ENCODE measurements at places on chromosomes 5 and 9.

GRCh38 chr5:83306572-83307241, 164.8 kb upstream of the VCAN start:
- DNase-seq, result no peak

DNA sequence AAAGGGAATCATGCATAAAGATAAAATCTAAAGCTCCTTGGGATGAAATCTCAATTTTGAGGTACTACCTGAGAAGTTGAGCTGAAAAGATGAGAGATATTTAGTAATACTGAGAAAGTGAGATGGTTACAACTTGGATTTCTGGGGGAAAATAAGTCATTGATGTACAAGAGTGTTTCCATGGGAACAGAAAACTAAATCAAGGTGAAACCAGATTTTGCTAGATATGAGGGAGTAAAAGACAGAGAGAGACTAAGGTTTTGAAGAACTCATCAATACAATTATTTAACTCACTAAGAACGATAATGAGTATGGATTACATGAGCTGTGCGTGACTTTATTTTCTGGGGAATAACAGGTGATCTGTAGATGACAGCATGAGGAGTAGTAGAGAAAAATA, 10.2 kb upstream of the ST8SIA4 start:
- no peak for DNase-seq

DNA sequence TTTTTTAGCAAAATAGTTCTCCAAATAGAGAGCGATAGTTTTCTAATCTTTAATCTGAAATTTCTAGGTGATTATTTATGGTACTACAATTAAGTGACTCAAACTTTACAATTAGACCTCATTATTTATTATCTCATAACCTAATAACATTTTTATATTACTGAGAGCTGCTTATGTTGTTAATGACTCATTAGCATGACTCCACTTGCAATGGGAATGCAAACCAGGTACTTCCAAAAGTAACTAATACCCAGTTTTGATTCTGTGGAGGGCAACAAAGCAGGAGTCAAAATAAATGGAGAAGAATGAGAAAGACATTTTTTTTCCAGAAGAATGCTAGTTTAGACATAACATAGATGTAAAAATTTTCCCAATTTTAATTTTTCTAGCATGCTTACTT, 466.0 kb downstream of the PLK2 start:
- DNase-seq, result no peak

DNA sequence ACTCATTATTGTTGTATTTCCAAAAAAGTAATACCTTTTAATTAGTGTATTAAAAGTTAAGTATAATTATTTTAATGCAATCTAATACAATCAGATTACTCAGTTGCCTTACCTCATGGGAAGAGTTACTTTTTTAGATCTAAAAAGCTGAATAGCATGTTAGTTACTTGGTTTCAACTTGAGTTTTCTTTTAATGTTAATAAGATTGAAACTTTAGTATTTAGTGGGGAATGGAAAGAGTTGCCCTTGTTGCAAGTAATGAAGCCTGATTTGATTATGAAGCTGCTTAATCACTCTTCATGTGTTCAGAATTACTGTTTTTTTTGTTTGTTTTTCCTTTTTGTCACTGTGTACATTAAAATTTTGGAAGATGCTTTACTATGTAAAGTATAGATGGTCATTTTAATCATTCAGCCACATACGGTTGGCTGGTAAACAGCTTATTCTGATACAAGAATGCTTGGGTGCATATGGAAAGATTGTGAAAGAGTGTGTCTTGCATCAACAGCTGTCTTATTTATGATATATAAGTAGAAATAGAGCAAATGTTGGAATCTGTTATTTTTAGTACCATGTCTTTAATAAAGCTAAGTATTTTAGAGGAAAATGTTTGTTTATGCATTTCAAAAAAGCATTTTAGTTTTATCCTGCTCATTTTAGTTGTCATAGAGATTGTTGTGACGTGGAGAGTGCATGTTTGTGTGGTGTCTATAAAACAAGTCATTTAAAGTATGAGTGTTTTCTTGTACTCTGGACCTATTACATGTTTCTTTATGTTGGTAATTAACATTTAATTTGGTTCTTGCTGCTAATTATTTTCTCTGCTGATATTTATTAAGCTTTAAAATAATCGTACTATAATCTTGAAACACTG, 36.4 kb downstream of the SREK1 start:
- DNase-seq, result no peak

DNA sequence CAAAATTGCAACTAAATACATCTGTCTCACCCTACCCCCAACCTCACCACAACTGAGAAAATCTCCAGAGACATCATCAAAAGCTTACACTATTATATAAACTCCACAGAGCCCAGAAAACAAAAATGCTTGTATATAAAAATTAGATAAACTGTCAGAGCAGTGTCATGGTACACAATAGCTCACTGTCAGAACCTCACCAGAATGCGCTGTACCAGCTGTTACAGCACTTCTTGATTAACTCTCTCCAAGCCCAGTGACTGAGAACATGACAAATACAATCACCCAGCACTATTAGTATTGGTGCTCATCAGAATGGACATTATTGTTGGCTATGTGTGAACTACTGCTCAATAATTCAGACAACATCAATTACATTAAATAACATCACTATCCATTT, 65.7 kb downstream of the ZDHHC21 start:
- peak; percentile 100 for DNase-seq

DNA sequence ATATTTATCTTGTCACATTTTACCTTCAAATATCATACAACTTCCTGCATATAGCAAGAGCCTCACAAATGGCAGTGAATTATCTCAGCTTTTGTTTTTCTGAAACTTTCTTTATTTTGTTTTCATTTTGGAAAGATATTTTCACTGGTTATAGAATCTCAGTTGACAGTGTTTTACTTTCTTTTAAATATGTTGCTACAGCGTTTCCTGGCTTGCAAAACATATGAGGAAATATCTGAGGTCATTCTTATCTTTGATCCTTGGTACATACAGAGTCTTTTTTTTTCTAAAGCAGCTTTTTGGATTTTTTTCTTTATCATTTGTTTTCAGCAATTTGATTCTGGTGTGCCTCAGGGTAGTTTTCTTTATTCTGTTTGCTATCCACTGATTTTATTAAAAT, 77.6 kb upstream of the CEP78 start:
- no peak for DNase-seq

DNA sequence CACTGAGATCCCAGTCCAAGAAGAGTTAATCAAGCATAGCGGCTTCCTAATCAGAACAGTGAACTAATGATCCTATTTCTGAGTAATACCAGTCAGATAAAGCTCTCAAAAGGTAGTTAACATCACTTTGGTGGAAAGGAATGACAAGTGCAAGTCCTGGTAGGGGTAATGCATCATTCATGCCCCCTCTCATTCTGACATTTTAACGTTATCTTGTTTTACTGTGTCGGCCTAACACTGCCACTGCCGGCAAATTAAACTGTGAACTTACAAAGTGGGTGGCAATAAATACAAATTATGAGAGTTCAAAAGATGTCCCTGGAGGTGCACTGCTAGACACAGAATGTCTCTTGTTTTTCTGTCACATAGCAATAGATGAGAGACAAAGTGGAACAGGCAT, 131.6 kb downstream of the EBF1 start:
- no peak for DNase-seq

GRCh38 chr5:133425222-133425621, 187.1 kb downstream of the FSTL4 start:
- no peak for DNase-seq

DNA sequence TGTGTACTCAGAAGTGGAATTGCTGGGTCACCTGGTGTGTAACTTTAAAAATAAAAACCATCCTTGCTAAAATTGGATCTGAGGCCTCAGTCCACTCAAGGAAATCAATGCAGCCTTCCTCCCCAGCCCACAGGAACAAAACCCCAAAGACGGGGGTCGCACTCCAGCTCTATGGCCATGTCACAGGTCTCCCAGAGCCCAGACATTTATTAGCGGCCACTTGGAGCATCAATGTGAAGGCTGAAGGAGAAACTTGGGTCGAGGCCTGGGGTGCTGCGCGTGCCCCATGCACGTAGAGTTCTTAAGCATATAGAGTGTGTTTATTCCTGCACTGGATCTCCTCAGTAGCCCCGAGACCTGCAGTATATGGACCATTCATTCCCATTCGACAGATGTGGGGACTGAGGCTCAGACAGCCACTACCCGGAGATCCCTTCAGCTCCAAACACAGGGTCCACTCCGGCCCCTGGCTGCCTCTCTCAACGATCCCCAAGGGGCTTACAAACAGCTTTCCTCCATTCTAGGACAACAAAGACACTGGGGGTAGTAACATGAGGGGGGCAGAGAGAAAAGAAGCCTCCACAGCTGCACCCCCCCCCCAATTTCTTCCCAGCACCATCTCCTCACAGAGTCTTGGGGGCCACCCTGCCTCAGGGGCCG, 14.3 kb upstream of the OLFM1 start:
- no peak for DNase-seq

GRCh38 chr5:179526978-179527377, 23.4 kb upstream of the RUFY1 start:
- no peak for DNase-seq

- no peak for DNase-seq
Observed at GRCh38 chr9:114378016-114378415, 9.8 kb downstream of the AKNA start.

- peak; percentile 17 for DNase-seq
Observed at GRCh38 chr9:116549061-116549664, 137.9 kb upstream of the TRIM32 start.

DNA sequence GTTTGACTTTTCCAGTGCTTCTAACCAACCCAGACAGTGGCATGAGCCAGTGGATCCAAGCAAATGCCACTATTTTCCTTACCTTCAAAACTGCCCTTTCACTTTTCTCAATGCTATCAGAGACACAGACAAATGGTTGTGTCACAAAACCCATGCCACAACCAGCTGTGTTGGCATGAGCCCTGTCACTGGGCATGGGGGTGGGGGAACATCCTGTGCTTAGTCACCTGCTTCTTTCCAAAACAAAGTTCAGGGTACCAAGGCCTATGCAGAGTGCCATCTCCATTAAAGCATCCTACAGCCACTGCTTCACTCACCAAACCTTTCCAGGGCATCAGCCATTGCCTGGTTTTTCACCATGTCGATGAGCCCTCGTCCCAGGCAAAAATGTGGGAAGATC, 30.1 kb downstream of the NIPSNAP3B start:
- DNase-seq, result no peak

DNA sequence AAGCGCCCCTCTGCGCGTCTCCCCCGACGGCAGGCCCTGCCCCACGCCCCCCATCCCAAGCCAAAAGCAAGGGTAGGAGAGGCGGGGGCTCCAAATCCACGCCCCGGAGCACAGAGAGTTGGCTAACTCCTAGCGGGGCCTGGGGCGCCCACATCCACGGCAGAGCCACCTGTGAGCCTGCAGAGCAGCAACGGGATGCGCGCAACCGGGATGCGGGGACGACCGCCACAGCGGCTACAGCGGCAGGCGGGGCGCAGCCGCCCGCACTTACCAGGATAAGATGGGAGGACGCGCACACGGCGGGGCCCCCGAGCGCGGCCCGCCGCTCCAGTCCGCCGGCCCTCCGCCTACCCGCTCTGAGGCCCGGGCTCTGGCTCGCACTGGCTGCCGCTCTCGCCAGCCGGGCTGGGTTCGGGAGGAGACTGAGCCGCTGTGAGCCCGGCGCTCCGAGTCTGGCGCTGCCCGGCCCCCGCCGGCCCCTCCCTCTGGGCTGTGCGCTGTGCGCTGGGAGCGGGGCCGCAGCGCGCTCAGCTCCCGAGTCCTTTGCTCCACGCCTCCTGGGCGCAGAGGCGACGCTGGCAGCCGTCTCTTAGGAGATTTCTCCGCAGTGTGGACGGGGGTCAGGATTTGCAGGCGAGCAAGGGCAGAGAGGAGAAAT, at the start of gene SLC24A2:
SLC24A2 (minus strand) TSS at position 424 of the 658 bp plus-strand sequence.
- no peak for DNase-seq

GRCh38 chr5:159735749-159736660, 180.3 kb upstream of the ADRA1B start:
- DNase-seq, result no peak

- no peak for DNase-seq
Observed at GRCh38 chr9:93246111-93246510, 62.2 kb downstream of the WNK2 start.

- no peak for DNase-seq
Observed at GRCh38 chr5:5933651-5934050, 444.7 kb downstream of the MED10 start.

DNA sequence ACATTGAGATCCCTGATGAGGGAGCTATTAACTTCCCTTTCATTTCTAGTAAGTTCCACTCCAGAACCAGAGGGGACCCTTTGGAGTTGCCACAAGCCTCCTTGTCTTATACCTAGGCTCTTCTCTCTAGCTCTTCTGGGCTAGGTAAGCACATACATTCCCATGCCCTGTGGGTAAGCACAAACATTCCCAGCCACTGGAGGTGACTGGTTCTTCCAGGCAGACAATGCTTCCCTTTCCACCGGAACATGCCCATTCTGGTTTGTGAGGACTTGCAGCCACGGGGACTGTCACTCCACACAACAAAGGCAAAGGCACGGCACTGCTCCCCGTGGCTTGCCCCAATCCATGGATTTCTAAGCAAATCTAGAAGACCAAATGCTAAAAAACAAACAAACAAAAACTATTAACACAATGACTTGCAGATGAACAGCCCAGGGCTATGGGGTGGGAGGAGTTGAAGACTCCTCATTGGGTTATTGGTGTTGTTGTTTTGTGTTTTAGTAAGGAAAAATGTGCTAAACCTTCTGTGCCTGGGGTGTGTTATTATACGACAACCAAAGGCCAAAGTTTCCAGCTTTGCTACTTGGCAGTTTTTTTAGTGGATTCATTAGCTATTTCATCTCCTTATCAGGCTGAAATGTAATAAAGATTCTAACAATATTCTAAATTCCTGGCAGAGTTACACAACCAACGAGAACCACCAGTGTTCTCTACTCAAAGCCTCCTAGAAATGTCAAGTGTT, 276.2 kb downstream of the SYK start:
- no peak for DNase-seq

DNA sequence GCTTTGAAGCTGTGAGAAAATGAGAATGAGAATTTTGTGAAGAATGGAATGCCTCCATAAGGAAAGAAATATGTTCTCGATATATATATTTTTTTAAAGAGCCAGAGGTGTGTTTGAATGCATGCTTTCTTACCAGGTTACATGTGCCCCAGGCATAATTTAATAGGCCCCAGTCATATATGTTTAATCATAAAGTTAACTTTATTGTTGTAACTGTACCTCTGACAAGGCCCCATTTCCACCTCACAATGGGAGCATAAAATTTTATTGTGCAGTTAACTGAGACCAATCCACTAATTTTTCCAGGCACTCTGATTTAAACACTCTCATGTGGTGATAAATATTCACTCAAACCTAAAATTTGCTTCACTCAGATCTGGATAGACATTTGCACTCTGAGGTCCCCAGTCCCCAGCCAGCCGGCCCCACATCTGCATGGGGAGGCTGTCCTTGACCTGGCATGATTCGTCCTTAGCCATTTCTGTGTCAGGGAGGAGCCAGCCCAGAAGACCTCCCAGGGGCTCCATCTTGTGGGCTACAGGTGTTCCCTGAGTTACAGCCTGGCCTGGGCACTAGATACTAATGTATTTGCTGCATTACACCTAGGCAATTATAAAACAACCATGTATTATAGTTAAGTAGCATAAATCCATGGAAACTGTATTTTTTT, 245.8 kb downstream of the MTRR start:
- no peak for DNase-seq

GRCh38 chr5:107393851-107394250, 276.9 kb downstream of the EFNA5 start:
- no peak for DNase-seq

Data from NCI-H446 treated with DMSO at 0.1 percent for 48 hours (cell line).